Hematopoietic multipotent progenitor cell treated with erythropoietin and hydrocortisone succinate and interleukin-3 and kit ligand, for 6 days (in vitro differentiated cells): ENCODE measurements at places on chromosomes 3 and 15.
A peak's percentile ranks its signal among the peaks of the same experiment; 100 is the strongest.

- no peak for DNase-seq
Measured at GRCh38 chr3:70606018-70606417, 293.6 kb upstream of the MDFIC2 start.

GRCh38 chr15:58770519-58770856, 614 bp upstream of the MINDY2 start:
- peak; percentile 74 for DNase-seq

- DNase-seq = no peak
Measured at GRCh38 chr3:134366928-134367811, 7.1 kb downstream of the AMOTL2 start.

GRCh38 chr3:157789162-157789561, 285.9 kb upstream of the VEPH1 start:
- no peak for DNase-seq

DNA sequence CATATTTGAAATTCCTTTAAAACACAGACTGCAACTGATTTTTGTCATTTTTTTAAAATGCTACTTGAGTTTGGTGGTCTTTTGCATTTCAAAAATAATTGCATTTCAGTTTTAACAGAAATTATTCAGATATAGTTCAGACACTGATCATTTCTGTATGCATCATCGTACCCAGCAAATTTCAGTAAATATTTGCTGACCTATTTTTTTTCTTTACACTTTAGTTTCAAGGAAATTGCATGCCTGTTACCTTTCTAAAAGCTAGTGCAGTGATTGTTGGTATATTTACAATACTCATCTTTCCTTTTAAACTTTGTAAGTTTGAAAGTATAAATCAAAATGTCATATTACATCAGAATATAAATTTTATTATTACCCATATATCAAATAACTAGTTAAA, 32.4 kb downstream of the ALCAM start:
- DNase-seq = no peak

- DNase-seq = peak; percentile 63
Measured at GRCh38 chr15:74543583-74543982, 2.6 kb downstream of the ARID3B start.

DNA sequence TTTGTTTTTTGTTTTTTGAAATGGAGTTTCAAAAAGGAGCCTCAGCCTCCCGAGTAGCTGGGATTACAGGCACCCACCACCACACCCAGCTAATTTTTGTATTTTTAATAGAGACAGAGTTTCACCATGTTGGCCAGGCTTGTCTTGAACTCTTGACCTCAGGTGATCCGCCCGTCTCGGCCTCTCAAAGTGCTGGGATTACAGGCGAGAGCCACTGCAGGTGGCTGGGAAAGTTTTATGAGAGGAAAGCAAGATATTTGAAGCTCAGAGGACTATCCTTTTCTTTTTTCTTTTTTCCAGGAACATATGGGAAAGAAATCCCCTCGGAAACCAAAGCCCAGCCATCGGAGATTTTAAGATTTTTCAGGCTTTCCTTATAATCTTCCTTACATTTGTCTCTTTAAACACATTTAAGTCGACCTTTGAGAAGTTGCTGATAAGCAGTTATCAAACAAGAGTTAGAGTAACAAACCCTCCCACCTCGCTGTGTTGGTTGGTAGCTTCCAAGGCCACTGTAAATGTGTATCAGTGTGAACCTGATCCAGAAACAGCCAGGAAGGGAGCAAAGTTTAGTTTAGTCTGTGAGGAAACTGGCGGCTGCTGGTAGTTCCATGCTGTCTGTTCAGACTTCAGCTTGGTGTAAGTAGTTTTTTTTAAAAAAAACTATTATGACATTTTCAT, 34.5 kb upstream of the MAP3K13 start:
- peak; percentile 49 for DNase-seq

DNA sequence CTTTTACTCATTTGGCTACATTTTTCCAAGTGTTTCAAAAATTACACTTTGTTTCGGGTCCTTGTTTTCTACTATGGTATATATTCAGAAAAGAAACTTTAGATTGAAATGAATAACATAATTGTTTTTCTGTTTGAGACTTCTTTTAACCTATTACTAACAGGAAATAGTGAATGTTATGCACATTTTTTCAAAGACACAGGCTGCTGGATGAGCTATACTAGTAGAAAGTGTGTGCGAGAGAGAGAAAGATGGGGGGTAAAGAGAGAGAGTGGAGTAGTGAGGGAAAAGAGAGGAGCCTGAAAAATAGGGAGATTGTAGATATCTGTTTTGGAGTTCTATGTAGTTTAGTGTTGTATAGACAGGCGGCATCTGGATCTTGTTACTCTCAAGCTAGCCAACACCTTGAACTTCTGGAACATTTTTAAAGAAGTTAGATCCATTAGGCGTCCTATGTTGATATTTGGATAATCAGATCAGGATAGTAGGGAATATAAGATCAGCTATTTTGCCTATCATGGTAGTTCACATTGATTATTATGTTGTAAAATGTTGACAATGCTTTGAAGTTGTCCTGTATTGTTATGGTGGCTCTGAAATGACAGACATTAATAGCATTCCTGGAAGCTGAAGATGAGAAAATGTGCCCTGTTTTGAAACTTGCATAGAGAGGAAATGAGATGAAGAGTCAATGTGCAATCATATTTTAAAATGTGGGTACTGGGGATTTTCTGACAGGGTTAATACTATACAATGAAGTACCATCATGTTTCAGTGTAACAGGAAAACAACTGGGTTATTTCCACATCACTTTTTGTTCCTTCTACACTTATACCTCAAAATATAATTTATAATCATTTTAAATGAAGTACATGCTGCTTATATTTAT, 2.6 kb downstream of the RBMS3 start:
- DNase-seq = no peak

- no peak for DNase-seq
Measured at GRCh38 chr3:168251371-168251770, 155.6 kb upstream of the GOLIM4 start.

DNA sequence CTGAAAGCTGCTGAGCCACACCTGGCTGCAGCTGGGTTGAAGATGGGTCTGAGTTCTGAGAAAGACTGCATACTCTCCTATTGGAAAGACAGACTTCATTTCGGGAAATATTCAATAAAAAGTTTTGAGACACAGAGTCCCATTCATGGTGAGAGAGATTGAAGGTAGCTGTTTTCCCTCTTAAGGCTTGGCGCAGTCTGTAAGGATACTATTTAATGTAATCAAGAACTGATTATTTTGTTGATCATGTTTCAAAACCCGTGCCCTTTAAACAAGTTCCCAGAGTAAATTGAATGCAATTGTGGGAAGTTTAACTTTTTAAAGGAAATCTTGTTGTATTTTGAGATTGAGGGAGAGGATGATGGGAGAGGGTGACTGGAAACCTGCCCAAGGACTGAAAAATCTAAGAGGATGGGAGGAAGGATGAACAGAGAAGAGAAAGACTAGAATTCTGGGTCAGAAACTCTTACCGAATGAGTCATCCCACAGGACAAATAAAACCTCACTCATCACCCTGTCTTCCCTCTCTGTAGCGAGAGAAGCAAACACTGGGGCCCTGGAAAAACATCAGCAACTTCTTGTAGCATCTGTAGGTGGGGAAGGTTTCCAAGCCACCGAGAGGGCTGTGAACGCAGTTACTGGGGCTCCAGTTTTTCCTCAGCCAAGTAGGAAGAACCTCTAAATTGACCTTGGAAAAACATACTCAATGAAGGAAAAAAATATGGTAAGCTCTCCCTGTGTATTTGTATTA, 193.2 kb upstream of the TPRG1 start:
- no peak for DNase-seq

GRCh38 chr3:191649626-191650025, 188.7 kb downstream of the PYDC2 start:
- DNase-seq = no peak

GRCh38 chr15:31024330-31024729, 32.9 kb upstream of the MTMR10 start:
- DNase-seq = no peak

GRCh38 chr15:61315471-61315870, 86.4 kb upstream of the RORA start:
- DNase-seq = no peak

- DNase-seq = peak; percentile 63
Measured at GRCh38 chr15:31387479-31388118, 61.0 kb downstream of the KLF13 start.

DNA sequence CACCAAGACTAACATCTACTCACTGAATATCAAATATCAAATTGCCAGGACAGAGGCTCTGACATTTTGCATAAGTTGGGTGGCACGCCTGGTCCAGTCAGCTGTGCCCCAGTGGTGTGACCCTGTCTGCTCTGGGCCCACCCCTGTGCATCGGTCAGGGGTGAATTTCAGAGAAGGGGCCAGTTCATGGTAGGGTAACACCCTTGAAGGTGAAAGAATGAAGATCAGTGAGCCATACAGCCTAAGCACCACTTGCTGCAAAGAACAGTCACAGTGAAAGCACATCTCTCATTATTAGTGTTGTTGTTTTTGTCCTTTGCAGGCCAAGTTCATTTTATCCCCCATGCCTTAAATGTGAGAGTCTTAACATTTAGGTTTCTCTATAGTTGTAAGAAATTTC, 86.8 kb downstream of the MYRIP start:
- DNase-seq = no peak

- no peak for DNase-seq
Measured at GRCh38 chr15:96341513-96342405, 11.3 kb downstream of the NR2F2 start.

- DNase-seq = no peak
Measured at GRCh38 chr3:24199775-24200247, 254.7 kb downstream of the NR1D2 start.

DNA sequence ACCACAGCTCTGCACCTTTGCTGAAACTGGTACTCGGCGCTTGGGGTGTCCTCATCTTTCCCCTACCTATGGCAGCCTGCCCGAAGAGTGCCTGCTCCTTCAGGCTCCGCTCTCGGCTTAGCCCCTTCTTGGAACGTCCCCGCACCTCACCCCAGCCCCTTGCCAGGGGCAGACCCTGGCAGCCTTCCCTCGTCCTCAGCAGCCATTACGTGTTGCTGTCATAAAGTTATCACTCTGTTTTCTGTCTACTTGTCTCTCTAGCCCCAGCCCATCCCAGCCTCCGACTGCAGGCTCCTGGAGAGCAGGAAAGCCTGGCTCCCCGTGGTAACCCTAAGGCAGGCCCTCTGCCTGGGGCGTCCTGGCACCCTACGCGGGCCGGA, 5.1 kb upstream of the BAHD1 start:
- DNase-seq = no peak
